Lower leg skin (tissue), 4 donors: ENCODE measurements at places on chromosomes 13 and 19. TPM values are rescaled to one million over a fixed set of nuclear protein-coding genes. Genes with fewer than 3 reads are reported as not detected.

VSTM2B gene
- total RNA-seq, result not detected

CEACAM3 gene
- total RNA-seq, result not detected

TMIGD2 gene
- not detected for total RNA-seq

GPC6 gene
- 5.2 TPM for total RNA-seq

DDX39A gene
- 71.8 TPM for total RNA-seq

CYSLTR2 gene
- 0.84 TPM for total RNA-seq

UNC13A gene
- total RNA-seq, result not detected

NLRP11 gene
- total RNA-seq, result not detected

DENND1C gene
- total RNA-seq, result 0.72 TPM

SCGB2B2 gene
- total RNA-seq, result 8.0 TPM

CGB8 gene
- not detected for total RNA-seq

TEAD2 gene
- 1.3 TPM for total RNA-seq

TEX26 gene
- not detected for total RNA-seq

ZNF470 gene
- total RNA-seq, result 2.0 TPM

ZNF324 gene
- 23.3 TPM for total RNA-seq

PROZ gene
- total RNA-seq, result not detected

MAP4K1 gene
- 9.8 TPM for total RNA-seq

NUDT15 gene
- total RNA-seq, result 6.8 TPM

NKG7 gene
- not detected for total RNA-seq

MBD3L2 gene
- total RNA-seq, result not detected

TUBA3C gene
- total RNA-seq, result not detected

TRIM28 gene
- 275 TPM for total RNA-seq

OR7D2 gene
- total RNA-seq, result not detected

DDX49 gene
- total RNA-seq, result 69.1 TPM

FRY gene
- total RNA-seq, result 24.9 TPM

IGFL1 gene
- total RNA-seq, result 0.88 TPM

GRK1 gene
- not detected for total RNA-seq

MYO1F gene
- total RNA-seq, result 3.1 TPM

TMC4 gene
- total RNA-seq, result 8.9 TPM

APOC4 gene
- total RNA-seq, result not detected

KLF12 gene
- total RNA-seq, result 3.3 TPM

LAIR2 gene
- not detected for total RNA-seq

LILRA2 gene
- not detected for total RNA-seq

CEACAM16 gene
- not detected for total RNA-seq

CNFN gene
- total RNA-seq, result 359 TPM

ZNF471 gene
- 1.5 TPM for total RNA-seq

SELENOV gene
- total RNA-seq, result not detected

RDH8 gene
- total RNA-seq, result not detected

CRTC1 gene
- 4.6 TPM for total RNA-seq

ZNF44 gene
- 15.6 TPM for total RNA-seq

CNN1 gene
- total RNA-seq, result 72.3 TPM

HCST gene
- 8.4 TPM for total RNA-seq

BEST2 gene
- 70.7 TPM for total RNA-seq

NAPSA gene
- total RNA-seq, result 5.9 TPM
